ENCODE measurements at places on chromosomes 6 and 20. TPM values are rescaled to one million over a fixed set of nuclear protein-coding genes. Genes with fewer than 3 reads are reported as not detected.

The TREM1 gene
- total RNA-seq, result 0.95 TPM

The TBXT gene
- total RNA-seq, result not detected

The CST4 gene
- total RNA-seq, result not detected

The GTSF1L gene
- total RNA-seq, result not detected

The CST7 gene
- 2.7 TPM for total RNA-seq

The HUS1B gene
- total RNA-seq, result 0.30 TPM

The FLRT3 gene
- 8.4 TPM for total RNA-seq

The CCN2 gene
- 110 TPM for total RNA-seq

The RAD21L1 gene
- total RNA-seq, result not detected

The FNDC1 gene
- total RNA-seq, result 0.04 TPM

The DACT2 gene
- 0.57 TPM for total RNA-seq

The GPLD1 gene
- 0.35 TPM for total RNA-seq

The GSTA3 gene
- not detected for total RNA-seq

The SLA2 gene
- 1.9 TPM for total RNA-seq

DNA sequence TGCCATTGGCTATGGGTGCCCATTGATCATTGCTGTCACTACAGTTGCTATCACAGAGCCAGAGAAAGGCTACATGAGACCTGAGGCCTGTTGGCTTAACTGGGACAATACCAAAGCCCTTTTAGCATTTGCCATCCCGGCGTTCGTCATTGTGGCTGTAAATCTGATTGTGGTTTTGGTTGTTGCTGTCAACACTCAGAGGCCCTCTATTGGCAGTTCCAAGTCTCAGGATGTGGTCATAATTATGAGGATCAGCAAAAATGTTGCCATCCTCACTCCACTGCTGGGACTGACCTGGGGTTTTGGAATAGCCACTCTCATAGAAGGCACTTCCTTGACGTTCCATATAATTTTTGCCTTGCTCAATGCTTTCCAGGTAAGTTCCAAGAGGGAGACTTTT lies 16.4 kb downstream of the ADGRF4 start:
- no peak for DNase-seq

- DNase-seq, result no peak
These were observed 26.2 kb upstream of the HDAC2 start for GRCh38 chr6:113997116-113997515.

DNA sequence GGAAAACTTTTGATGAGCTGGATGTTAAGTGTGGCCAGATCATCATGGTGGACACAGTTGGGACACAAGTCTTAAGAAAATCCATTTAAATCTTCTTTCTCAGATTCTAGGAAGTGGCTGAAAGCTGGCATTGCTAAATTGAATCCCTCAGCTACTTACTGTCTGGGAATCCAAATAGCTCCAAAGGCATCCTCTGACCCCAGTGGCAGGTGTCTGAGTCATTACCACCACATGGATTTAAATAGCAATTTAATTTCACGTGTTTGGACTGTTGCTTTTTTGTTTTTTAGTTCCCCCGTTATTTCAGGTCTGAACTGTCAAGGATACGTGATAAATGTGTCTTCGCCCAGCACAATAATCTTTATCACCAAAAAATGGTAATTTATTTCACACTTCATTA lies 33.2 kb upstream of the HDGFL1 start:
- no peak for DNase-seq

- no peak for DNase-seq
These were observed 179.3 kb upstream of the RIMS1 start for GRCh38 chr6:71707059-71707458.

DNA sequence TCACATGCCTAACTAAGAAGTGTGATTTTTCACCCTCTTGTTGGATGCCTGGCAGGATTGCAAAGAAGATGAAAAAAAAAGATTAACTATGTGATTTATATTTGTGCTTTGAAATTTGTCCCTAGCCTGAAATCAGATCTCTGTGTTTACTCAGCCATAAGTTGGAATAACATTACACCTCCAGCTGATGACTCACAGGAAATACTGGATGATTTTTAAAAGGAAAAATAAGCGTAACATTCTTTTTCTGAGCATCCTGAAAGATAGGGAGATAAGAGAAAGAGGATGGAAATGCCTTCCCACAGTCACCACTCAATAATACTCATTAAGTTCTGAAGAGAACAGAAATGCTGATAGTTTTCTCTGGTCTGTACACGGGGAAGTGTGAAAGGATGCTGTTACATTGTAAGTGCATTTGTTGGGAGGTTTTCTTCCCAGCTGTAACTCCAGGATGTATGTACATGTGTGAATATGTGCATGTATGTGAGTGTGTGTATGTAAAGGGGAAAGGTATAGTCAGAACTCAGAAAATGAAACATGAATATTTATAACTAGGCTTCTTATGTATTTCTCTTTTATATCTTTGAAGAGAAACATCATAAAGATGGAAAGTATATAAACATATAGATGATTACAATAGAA lies 37.4 kb upstream of the RIPPLY2 start:
- DNase-seq, result no peak

DNA sequence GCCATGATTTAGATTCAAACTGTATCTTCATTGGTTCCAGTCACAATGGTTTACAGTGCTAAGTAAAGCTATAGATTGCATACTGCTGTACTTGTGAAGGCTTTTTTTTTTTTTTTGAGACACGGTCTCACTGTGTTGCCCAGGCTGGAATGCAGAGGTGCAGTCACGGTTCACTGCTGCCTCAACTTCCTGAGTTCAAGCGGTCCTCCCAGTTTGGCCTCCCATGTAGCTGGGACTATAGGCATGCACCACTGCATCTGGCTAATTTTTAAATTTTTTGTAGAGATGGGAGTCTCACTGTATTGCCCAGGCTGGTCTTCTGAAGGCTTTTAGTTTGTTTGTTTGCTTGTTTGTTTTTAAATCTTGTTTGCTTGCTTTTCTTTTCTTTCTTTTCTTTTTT lies 24.9 kb downstream of the ITCH start:
- no peak for DNase-seq

DNA sequence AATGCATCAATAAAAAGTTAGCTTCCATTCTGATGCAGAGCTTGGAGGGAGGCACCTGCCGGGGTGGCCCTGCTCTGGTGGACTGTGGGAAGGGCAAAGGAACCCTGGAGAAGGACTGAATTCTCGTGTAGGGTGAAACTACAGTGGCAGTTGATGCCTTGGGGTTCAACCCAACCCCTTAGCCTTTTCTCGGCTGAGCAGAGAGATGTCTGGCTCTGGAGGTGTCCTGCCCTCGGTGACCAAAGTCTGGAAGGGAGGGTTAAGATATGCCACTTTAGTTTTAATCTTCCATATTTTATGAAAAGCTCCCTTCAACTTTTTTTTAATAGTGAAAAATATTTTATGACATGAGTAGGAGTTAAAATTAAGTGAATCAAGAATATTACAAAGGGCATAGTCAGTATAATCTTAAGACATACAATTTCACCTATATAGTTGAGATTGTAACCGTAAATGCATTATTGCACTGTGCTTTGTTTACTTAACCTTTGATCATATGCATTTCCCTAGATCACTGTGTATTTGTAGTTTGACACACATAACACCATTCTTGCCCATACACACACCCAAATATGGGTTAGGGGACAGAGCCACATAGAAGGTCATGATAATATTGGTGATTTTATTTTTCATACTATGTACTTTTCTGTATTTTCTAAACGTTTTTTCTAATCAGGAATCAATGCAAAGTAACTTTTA lies 179.6 kb downstream of the MCHR2 start:
- no peak for DNase-seq

- DNase-seq, result no peak
These were observed 79.8 kb downstream of the PRDM1 start for GRCh38 chr6:106165885-106166485.

DNA sequence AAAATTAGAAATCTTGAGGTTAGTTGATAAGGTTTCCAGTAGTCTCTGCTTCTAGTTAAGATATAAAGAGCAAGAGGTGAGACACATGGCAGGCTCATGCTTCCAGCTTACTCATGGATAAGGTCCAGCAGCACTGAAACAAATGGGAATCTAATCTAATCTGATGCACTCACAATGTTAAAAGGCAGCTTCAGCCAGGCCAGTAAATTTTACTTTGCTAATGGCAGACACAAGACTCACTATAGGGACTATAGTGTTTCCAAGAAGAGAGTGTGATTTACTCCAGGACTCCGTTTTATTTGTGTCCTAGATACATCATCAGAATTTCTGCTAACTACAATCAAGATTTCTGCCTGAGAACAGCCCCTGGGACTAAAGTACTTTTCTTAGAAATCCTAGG lies 324.8 kb downstream of the SMOC2 start:
- no peak for DNase-seq

- DNase-seq, result no peak
These were observed 184.5 kb downstream of the SYNE1 start for GRCh38 chr6:152452639-152453038.

GRCh38 chr6:38045701-38046305 lies 226.3 kb downstream of the ZFAND3 start:
- DNase-seq, result no peak

- DNase-seq, result no peak
These were observed 474.1 kb downstream of the RNF144B start for GRCh38 chr6:18861204-18861603.

GRCh38 chr20:36449663-36450062 lies 91.7 kb upstream of the MYL9 start:
- no peak for DNase-seq

DNA sequence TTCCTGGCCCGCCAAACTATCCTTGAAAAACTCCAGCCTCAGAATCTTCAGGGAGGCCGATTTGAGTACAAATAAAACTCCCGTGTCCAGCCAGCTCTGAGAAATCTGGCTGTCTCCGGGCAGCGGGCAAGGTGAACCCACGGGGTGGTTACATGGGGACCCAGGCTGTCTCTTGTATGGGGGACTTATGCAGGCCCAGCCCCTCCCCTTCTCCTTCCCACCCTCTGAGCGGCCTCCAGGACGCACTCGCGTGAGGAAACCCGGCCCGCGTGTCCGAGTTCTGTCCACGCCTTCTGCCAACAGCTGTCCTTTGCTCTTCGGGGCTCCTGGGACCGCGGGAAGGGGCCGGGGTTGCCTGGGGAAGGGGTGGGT lies 36.3 kb upstream of the BLCAP start:
- no peak for DNase-seq

GRCh38 chr20:31605902-31606803 lies 1.1 kb downstream of the ID1 start:
- no peak for DNase-seq

DNA sequence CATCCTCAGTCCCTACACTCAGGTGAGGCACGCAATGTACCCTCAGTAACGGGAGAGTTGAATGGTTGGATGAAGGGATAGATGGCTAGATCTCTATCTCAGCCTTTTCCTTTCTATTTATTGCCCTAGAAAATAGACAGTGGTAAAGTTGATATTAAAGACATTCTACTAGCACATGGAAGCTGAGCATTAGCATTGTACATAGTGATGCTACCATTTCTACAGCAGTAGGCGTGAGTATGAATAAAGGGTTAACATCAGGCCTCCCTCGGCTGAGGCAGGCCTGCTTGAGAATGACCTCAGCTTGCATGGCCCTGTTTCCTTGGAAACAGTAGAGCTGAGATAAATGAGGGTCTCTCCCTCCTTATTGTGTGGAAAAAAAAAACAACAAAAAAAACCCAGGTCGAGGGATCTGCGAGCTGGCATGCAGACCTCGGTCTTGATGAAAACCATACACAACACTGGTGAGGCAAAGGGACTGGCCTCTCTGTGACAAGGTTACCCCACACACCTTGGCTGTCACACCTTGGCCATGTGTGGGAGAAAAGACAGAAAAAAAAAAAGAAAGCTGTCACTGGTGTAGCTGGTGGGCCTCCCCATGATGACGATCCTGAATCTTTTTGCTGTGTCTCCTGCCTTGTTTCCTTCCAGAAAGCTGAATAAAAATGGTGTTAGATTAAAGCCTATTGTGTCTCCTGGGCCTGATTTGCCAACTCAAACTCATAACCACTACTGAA lies 160.0 kb downstream of the HACE1 start:
- no peak for DNase-seq

- no peak for DNase-seq
These were observed 188.2 kb upstream of the PREP start for GRCh38 chr6:105591053-105591452.

DNA sequence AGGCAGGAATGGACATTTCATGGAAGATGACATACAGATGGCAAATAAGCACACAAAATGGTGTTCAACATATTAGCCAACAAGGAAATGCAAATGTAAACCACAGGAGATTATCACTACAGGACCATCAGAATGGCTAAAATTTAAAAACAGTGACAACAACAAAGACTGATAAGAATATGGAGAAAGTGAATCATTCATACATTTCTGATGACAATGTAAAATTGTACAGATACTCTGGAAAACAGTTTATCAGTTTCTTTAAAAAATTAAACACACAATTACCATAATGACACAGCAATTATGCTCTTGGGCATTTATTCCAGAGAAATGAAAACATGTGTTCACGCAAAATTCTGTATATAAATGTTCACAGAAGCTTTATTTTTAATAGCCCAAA lies 105.8 kb upstream of the RUNX2 start:
- no peak for DNase-seq

DNA sequence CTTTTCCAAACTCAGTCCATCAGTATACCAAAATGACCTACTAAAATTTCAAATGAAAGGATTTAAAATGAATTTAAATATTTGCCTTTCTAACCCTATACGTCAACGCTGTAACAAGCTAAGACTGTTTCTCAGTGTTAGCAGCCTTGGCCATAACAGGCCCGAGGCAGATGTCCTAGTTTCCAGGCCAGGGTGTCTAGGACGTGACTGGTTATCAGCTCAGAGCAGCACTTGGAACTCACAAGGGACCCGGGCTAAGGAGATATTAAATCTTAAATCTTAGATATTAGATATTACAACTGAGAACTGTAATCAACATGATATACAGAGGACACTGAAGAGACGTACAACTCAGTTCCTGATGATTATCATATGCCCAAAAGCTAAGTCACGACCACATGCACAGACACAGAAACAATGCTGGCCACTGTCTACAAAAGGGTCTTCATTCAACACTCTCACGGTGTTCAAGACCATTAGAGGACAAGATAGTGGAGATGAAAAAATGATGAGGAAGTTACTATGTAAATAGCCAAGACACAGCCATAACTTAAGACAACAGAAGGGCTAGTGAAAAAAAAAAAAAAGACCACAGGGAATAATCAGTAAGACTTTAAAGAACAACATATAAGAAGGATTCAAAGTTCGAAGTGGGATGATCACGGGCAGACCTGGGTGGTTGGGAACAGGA lies at the start of gene CLDN20:
TSS of gene CLDN20 (plus strand) at position 641 of the 691 bp plus-strand sequence. CDS start 11,707 bp downstream, outside the sequence.
- no peak for DNase-seq

- no peak for DNase-seq
These were observed 117.0 kb downstream of the ERMARD start for GRCh38 chr6:169868458-169868857.

GRCh38 chr20:43528258-43528875 lies 20.9 kb downstream of the L3MBTL1 start:
- no peak for DNase-seq

GRCh38 chr6:89015971-89016370 lies 52.6 kb upstream of the RNGTT start:
- no peak for DNase-seq

GRCh38 chr6:149060300-149060984 lies 257.1 kb upstream of the TAB2 start:
- DNase-seq, result no peak

- DNase-seq, result no peak
These were observed 797 bp upstream of the ZNF133 start for GRCh38 chr20:18287546-18287914.

GRCh38 chr6:75094614-75095200 lies 111.1 kb downstream of the COL12A1 start:
- no peak for DNase-seq
